ENCODE measurements at places on chromosomes 1 and 21.

GRCh38 chr1:218517459-218517858 is 172.3 kb downstream of the TGFB2 start:
- DNase-seq: no peak

DNA sequence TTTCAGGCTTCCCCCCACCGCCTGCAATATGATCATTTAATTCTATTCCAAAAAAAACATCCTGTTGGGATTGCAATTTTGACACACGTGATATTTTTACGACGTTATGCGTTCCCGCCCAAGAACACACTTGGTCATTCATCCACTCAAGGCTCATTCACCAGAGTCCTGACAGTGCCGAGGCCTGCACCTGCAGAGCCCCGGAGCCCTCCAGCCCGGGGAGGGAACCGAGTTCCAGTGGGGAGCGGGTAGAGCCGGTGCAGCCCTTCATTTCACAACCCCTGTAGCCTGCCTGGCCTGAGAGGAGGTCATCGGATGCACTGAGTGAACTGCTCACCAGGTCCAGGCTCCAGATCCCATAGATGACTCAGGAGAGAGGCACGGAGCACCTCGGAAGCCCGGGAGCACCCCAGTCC is 156.0 kb upstream of the BACE2 start:
- no peak for DNase-seq

DNA sequence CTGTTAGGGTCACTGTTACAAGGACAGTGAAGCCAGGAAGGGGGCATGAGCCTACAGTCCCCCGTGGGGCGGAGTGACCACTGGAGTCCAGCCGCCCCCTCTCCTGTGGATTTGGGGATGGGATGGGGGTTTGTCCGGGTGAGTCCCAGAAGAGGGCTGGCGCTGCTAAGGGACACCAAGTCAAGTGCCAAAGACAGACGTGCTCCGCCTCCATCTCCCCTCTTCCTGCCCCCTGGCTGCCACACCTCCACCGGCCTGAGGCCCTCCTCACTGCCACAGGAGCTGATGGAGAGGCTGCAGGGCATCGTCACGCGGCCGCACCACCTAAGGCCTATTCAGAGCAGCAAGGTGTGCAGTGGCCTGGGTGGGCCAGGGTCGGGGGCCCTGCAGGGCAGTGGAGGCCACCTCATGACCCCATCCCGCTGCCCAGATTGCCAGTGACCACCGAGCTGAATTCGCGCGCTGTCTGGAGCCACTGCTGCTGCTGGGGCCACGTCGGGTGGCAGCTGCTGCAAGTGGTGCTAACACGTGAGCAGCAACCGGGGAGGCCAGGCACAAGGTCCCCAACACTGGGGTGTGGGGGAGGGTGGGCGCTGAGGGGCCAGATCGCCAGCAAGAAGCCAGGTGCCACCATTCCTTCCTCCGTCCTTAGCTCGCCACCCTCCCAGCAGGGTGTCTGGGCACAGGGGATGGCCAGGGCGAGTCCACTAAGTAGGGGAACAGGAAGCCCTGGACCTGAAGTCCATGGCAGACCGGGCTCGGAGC is 4.9 kb downstream of the RNF207 start:
- no peak for DNase-seq

GRCh38 chr1:17005365-17005740 is 6.4 kb downstream of the ATP13A2 start:
- no peak for DNase-seq

DNA sequence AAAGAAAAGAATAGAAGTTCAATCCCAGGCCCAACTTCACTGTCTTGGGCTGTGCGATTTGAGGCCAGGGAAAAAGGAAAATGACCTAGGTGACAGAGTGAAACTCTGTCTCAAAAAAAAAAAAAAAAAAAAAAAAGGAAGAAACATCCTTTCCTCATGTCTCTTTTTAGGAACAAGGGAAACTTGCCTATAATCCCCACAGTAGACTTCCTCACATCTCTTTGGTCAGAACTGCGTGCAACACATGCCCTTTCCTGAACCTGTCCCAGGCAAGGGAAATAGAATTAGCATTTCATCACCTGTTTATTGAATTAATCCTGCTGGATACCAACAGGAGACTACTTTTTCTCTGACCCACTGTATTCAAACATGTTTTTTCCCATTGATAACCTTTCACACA is 2.3 kb downstream of the DCST1 start:
- DNase-seq: no peak

- DNase-seq: no peak
Measured at GRCh38 chr1:53116307-53116810, 26.1 kb downstream of the SLC1A7 start.
